ENCODE measurements at places on chromosomes 2 and 18. TPM values are rescaled to one million over a fixed set of nuclear protein-coding genes. Genes with fewer than 3 reads are reported as not detected.

Gene INPP5D
- 1.8 TPM for total RNA-seq

Gene NXPH2
- total RNA-seq: not detected

Gene KCNS3
- 5.2 TPM for total RNA-seq

Gene UNC80
- not detected for total RNA-seq

Gene GAD1
- 11.0 TPM for total RNA-seq

Gene CPO
- 0.32 TPM for total RNA-seq

Gene RNF125
- total RNA-seq: 7.4 TPM

Gene GTF2A1L
- total RNA-seq: 0.22 TPM

Gene SERPINB12
- not detected for total RNA-seq

Gene MAB21L4
- not detected for total RNA-seq

Gene TXNDC2
- 0.12 TPM for total RNA-seq

Gene TRPM8
- 0.39 TPM for total RNA-seq

Gene SAG
- not detected for total RNA-seq

Gene ITGB6
- total RNA-seq: 0.12 TPM

Gene FAM124B
- total RNA-seq: not detected

Gene VWC2L
- not detected for total RNA-seq

Gene CYP26B1
- total RNA-seq: 21.1 TPM

Gene HOXD13
- total RNA-seq: not detected

Gene MPP4
- total RNA-seq: 0.32 TPM

Gene C1QL2
- total RNA-seq: not detected

Gene OBSL1
- 45.2 TPM for total RNA-seq

Gene NGEF
- total RNA-seq: 12.6 TPM

Gene GKN2
- total RNA-seq: not detected

Gene C2orf72
- 3.7 TPM for total RNA-seq

Gene SYT4
- not detected for total RNA-seq

Gene CRACDL
- 1.1 TPM for total RNA-seq

Gene SLC5A7
- not detected for total RNA-seq

Gene AQP12B
- total RNA-seq: not detected

Gene ALPG
- total RNA-seq: 0.10 TPM

Gene PTGR3
- 25.3 TPM for total RNA-seq

Gene C2orf80
- not detected for total RNA-seq

Gene MARS2
- total RNA-seq: 14.4 TPM

Gene APCDD1
- not detected for total RNA-seq

Gene SERPINB8
- total RNA-seq: 5.9 TPM

Gene CCDC93
- 18.7 TPM for total RNA-seq

Gene REEP1
- total RNA-seq: 5.9 TPM

Gene MPV17
- total RNA-seq: 55.4 TPM

Gene CFAP221
- 0.96 TPM for total RNA-seq

Gene CCBE1
- total RNA-seq: 0.84 TPM

Gene ALLC
- total RNA-seq: not detected

Gene SULT1C3
- total RNA-seq: not detected

Gene ERBB4
- total RNA-seq: 0.10 TPM

Gene RTP5
- total RNA-seq: not detected
